ENCODE measurements at places on chromosomes 6 and 20. TPM values are rescaled to one million over a fixed set of nuclear protein-coding genes. Genes with fewer than 3 reads are reported as not detected.

Gene ID4
- under 0.01 TPM for total RNA-seq

Gene TMEM14A
- total RNA-seq, result 12.3 TPM

Gene ULBP3
- total RNA-seq, result 3.9 TPM

Gene TMC2
- not detected for total RNA-seq

Gene DNAH8
- not detected for total RNA-seq

Gene HFE
- total RNA-seq, result 2.4 TPM

Gene SLC17A2
- total RNA-seq, result not detected

Gene PCSK2
- not detected for total RNA-seq

Gene IL20RA
- total RNA-seq, result 1.1 TPM

Gene CPXM1
- 0.13 TPM for total RNA-seq

Gene SIGLEC1
- not detected for total RNA-seq

Gene SRSF12
- total RNA-seq, result under 0.01 TPM

Gene B4GALT5
- total RNA-seq, result 33.1 TPM

All from dermis microvascular lymphatic vessel endothelial cell (primary cell).